Cardiac muscle cell (in vitro differentiated cells and primary cell): ENCODE measurements at places on chromosomes 6 and 20. TPM values are rescaled to one million over a fixed set of nuclear protein-coding genes. Genes with fewer than 3 reads are reported as not detected.

Gene TNF
- total RNA-seq, result not detected in 2 replicates

DNA sequence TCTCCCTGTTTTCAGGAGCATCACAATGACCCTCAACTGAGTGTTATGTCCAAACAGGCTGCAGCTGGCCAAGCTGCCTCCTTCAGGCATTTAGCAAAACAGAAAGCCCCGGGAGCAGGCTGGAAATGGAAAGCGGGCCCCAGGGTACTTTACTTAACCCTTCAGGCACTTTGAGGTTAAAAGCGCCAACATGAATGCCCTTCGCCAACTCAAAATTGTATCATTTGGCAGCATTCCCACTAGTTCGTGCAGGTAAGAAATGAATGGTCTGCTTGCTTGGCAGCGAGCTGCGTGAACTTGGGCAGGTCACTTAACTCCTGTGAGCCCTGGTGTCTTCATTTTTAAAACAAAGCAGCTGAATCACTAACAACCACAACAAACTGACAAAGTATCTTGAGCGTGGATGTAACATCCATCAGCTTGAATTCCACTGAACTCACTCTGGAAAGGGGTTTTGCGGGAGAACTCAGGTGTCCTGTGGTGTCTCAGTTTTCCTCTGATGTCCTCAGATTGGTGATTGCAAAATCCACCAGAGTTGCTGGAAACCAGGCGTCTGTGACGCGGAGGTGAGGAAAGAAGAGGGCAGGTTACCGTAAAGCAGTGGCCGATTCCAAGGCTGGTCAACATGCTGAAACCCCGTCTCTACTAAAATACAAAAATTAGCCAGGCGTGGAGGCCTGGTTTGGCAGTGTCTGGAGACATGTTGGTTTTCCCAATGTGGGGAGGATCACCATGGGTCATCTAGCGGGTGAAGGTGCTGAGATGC lies 118.8 kb upstream of the ZNF217 start:
- no peaks in the 10 kb centered on the region for H3K4me1 ChIP-seq
- H3K27me3 ChIP-seq, result no peaks in the 10 kb centered on the region
- H3K27ac ChIP-seq, result no peak overlapping the region
- DNase-seq, result no peak
- no peak overlapping the region for H3K4me3 ChIP-seq
- H3K36me3 ChIP-seq, result no peaks in the 10 kb centered on the region

Gene APOBEC2
- total RNA-seq, result 135 and 172 TPM in 2 replicates

- no peak for DNase-seq
- peaks cover 32% of the 10 kb centered on the region for H3K4me1 ChIP-seq
Observed at GRCh38 chr6:110322874-110323242, 35.3 kb downstream of the METTL24 start.

DNA sequence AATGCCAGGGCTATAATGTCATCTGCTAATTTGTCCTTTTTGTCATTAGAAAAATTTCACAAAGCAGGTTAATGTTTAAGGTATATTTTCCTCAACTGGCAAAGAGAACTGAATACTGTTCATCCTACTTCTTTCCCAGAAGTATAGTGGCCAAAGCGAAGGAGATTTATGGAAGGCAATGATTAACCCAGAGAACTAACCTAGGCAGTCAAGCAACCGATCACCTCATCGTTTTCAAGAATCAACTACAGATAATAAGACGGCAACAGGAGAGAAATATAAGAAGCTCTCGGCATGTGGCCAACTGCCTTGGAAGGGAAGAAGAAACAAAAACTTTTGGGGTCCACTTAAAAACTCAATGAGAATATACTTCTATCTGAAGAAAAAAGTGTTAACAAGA lies 38.2 kb downstream of the REV3L start:
- no peak for DNase-seq
- H3K4me3 ChIP-seq, result no peak overlapping the region
- H3K4me1 ChIP-seq, result peaks cover 3% of the 10 kb centered on the region
- no peaks in the 10 kb centered on the region for H3K36me3 ChIP-seq
- no peaks in the 10 kb centered on the region for H3K27me3 ChIP-seq

DNA sequence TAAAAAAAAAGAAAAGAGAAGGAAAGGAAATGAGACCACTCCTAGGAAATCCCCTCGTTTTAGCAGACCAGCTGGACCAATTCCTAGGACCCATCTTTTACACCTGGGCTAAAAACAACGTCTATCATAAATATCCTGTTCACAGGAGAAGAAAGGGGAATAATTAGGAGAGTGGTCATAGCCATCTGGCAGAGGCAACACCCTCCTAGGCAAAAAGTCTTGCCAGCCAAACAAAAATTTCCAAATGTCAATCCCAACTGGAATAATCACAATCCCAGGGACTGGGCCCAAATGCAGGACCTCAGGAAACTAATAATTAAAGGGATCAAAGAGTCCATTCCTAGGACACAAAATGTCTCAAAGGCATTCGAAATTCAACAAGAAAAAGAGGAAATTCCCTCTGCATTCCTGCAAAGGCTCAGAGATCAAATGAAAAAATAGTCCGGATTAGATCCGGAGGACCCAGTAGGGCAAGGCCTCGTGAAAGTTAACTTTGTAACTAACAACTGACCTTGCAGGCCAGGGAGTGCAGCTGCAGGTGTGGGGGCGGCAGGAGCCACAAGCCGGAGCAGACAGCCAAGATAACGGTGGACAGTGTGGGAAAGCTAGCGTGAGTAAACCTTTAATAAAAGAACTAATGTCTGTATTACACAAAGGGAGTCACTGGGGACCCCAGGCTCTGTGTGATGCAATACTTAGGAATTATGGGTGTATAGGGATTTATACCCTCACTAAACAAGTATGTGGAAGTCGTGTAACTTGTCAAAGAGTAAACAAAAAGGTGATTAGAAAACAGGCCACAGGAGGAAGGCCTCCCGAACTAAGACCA lies 11.7 kb downstream of the LCA5 start:
- H3K27me3 ChIP-seq, result no peaks in the 10 kb centered on the region
- peak overlapping the region; percentile 70 for H3K27ac ChIP-seq
- no peak overlapping the region for H3K4me3 ChIP-seq
- H3K4me1 ChIP-seq, result no peaks in the 10 kb centered on the region
- no peaks in the 10 kb centered on the region for H3K36me3 ChIP-seq

Gene TCF19
- 3.7 and 7.0 TPM in 2 replicates for total RNA-seq

GRCh38 chr6:100257793-100258395 lies 206.8 kb downstream of the SIM1 start:
- no peak for DNase-seq
- no peaks in the 10 kb centered on the region for H3K27me3 ChIP-seq
- no peaks in the 10 kb centered on the region for H3K4me1 ChIP-seq
- H3K27ac ChIP-seq, result no peak overlapping the region

- H3K27ac ChIP-seq, result no peak overlapping the region
- DNase-seq, result no peak
- H3K4me3 ChIP-seq, result no peak overlapping the region
Observed at GRCh38 chr20:38179846-38180245, 14.8 kb upstream of the TGM2 start.

DNA sequence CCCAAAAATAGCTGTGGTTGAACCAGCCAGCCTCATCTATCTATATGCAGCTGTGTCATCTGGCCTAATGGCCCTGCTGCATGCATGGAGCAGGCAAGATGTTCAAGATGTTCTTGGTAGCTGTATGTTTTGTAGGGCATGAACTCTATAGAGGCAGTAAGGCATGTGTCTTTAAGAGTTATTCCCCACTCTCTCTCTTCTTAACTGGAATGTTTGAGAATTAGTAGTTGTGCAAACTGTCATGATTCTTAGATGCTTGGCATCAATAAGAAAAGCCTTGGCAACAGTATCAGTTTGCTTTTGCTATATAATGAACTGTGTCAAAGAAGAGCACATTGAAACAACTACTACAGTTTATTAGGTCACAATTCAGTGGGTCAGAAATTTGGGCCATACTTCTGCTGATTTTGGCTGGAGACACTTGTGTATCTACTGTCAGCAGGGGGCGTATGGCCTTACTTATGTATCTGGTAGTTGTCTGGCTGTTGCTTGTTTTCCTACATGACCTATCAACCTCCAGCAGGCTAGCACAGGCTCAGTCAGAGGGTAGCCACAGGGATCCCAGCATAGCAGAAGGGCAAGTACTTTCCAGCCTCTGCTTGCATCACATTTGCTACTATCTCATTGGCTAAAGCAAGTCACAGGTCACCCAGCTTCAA lies 56.1 kb upstream of the LAMP5 start:
- H3K27me3 ChIP-seq, result no peaks in the 10 kb centered on the region
- no peak overlapping the region for H3K4me3 ChIP-seq
- H3K4me1 ChIP-seq, result no peaks in the 10 kb centered on the region
- DNase-seq, result peak; percentile 11

DNA sequence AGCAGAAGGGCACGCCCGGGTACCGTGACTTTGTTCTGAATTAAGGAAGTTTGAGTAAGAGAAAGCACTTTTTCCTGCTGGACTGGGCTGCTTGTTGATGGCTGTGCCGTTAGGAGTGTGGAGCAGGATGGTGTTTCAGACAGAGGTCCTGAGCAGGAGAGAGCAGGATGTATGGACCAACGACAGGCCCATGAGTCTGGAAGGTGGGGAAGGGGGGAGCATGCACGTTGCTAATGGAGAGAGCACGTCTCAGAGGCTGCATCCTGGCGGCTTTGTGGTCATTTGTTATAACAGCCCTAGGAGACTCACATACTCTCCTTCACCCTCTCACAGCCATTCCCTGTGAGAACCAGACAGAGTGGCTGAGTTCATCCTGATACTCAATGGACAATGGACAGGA lies 56.8 kb downstream of the PHACTR3 start:
- H3K36me3 ChIP-seq, result no peaks in the 10 kb centered on the region
- no peak for DNase-seq
- H3K4me3 ChIP-seq, result no peak overlapping the region
- no peaks in the 10 kb centered on the region for H3K27me3 ChIP-seq
